G401 (cell line): ENCODE measurements at places on chromosomes 1 and 21.

DNA sequence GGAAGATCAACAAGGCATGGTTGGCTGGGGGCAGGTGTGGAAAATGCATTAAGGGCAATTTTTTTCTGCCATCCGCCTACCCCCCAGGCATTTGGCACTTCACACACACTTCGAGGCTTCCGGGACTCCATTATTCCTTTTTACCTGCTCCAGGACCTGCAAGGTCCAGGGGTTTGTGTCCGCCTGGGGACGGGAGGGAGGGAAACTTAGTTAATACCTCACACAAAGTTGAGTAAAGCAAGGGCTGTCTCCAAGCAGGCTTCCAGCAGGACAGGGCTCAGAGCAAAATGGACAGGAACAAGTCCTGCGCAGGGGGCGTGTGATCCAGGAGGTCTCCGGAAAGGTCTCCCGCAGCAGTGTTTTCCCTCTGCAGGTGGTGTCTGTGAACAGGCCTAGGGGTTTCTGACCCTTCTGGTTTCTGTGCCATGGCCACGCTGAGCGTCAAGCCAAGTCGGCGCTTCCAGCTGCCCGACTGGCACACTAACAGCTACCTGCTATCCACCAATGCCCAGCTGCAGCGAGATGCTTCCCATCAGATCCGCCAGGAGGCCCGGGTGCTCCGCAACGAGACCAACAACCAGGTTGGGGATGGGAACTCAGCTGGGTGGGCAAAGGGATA is 712 bp downstream of the TEKT2 start:
- DNase-seq = no peak

DNA sequence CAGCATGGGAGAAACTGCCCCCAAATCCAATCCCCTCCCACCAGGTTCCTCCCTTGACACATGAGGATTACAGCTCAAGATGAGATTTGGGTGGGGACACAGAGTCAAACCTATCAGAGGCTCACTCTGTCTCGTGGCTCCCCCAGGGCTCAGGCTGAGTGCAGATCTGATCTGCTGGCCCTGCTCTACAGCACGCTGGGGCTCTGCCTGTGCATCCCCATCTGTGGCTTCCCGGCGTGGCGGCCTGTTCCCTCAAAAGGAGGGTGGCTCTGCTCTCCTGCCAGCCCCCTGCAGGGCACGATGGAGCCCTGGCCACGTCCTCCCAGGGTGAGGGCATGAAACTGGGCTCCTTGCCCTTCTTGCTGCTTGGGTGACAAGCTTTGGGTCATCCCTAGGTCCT is 19.8 kb upstream of the SMYD3 start:
- no peak for DNase-seq

- no peak for DNase-seq
These were observed 93.8 kb downstream of the LAMC2 start for GRCh38 chr1:183279835-183280234.

GRCh38 chr1:211879475-211879874 is 48.9 kb upstream of the LPGAT1 start:
- DNase-seq = no peak

GRCh38 chr1:58459911-58460310 is 86.6 kb downstream of the OMA1 start:
- no peak for DNase-seq

DNA sequence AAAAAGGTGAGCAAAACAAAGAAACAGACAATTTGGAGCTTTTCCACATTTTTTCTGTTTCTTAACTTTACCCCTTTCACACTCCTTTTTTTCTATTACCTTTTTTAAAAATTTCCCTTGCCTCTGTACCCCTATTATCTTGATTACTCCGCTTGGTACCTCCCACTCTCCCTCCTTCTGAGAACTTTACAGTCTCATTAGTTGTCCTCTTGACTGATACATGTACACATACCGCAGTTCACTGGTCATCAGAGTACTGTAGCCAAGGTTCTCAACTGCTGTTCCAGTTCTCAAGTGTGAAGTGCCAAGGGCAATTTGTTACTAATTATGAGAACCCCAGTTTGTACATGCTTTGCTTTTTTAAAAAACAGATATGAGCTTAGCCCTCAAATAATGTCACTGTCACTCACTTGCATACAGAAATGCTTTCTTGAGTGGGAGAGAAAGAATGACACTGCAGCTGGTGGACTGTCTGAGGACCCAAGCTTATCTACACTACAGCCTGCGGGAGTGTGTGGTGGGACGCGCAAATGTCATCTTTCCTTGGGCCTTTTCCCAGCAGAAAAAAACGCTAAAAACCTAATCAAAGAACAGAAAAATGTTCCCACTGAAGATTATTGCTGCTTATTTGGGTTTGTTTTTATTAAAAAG is 160.8 kb downstream of the DISP1 start:
- DNase-seq = no peak

GRCh38 chr1:75341537-75341936 is 207.3 kb downstream of the LHX8 start:
- no peak for DNase-seq

DNA sequence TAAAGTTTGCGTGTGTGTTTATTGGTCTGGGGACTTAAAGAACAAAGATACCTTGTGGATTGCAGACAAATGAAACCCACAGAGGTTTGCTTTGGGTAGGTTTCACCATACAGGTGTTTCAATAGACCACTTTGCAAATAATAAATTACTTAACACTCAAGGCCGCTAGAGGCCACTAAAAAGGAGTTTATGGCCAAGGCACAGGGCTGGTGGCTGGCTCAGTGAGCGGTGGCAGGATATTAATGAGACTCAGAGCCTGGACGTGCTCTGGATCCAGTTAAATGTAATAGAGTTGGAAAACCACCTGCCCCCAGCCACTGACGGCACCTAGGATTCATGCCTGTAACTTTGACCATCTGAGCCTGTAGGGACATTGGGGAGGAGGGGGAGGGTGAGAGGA is 44.5 kb downstream of the LRRC38 start:
- DNase-seq = peak; percentile 8

DNA sequence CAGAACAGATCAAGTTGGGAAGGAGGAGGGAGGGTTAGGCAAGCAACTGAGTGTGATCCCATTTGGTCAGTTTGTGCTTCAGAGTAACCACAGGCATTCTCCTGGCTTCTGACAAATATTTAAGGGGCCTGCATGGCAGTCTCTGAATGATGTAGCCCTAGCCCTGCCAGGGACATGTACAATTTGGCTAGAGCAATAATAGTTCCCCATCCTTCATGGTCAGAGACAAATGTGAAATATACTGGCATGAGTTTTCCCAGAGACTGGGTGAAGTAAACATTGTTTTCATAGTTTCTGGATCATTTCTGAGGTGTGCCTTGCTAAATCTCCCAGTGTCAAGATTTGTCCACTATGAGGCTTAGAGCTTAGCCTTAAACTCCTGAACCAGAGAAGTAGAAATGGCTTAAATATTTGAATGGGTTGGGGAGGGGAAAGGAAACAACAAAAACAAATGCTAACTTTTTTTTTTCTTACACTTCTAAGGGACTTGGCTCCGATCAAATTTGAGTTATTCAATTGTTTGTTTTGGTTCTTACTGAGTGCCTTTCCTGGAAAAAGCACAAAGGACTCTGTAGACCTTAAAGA is 42.0 kb upstream of the UBE2U start:
- no peak for DNase-seq
